Activated naive CD8-positive, alpha-beta T cell treated with anti-CD3 and anti-CD28 coated beads, Interleukin-2, amount 10 ng/mL, durations not matched to agents 7 days and 5 days (primary cell): ENCODE measurements at places on chromosomes 4 and X.

GRCh38 chr4:51895816-51896408, 53.0 kb downstream of the DCUN1D4 start:
- peak; percentile 31 for DNase-seq

GRCh38 chrX:31301941-31302340, 230.1 kb upstream of the FTHL17 start:
- DNase-seq: no peak

- DNase-seq: no peak
Measured at GRCh38 chr4:81084634-81085033, 54.1 kb downstream of the BMP3 start.

- no peak for DNase-seq
Measured at GRCh38 chr4:70700712-70701111, 12.4 kb downstream of the UTP3 start.

GRCh38 chr4:88390128-88390527, 11.5 kb downstream of the HERC6 start:
- DNase-seq: no peak

DNA sequence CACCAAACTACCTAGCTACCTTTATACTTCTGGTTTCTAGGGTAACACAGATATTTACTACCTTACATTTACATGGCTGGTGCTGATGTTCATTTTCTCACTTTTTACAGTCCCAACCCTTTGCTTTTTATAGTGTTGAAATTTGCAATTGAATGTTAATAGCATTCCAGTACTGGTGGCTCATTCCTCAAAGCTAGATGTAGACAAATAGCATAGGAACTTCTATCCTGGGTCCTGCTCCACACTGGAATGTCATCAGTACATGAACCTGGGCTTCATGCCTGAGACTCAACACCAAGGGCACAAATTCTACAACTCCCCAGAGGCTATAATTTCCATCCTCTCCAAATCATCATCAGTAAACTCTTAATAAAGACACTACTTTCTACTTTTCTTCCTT, 10.3 kb upstream of the TRMT2B start:
- DNase-seq: no peak
